ENCODE measurements at places on chromosomes 1 and 21. TPM values are rescaled to one million over a fixed set of nuclear protein-coding genes. Genes with fewer than 3 reads are reported as not detected.

The CD164L2 gene
- not detected for polyA plus RNA-seq

The MTMR11 gene
- 10.0 TPM for polyA plus RNA-seq

The ANKRD34A gene
- 1.2 TPM for polyA plus RNA-seq

The RAD54L gene
- 6.7 TPM for polyA plus RNA-seq

The IARS2 gene
- 47.4 TPM for polyA plus RNA-seq

DNA sequence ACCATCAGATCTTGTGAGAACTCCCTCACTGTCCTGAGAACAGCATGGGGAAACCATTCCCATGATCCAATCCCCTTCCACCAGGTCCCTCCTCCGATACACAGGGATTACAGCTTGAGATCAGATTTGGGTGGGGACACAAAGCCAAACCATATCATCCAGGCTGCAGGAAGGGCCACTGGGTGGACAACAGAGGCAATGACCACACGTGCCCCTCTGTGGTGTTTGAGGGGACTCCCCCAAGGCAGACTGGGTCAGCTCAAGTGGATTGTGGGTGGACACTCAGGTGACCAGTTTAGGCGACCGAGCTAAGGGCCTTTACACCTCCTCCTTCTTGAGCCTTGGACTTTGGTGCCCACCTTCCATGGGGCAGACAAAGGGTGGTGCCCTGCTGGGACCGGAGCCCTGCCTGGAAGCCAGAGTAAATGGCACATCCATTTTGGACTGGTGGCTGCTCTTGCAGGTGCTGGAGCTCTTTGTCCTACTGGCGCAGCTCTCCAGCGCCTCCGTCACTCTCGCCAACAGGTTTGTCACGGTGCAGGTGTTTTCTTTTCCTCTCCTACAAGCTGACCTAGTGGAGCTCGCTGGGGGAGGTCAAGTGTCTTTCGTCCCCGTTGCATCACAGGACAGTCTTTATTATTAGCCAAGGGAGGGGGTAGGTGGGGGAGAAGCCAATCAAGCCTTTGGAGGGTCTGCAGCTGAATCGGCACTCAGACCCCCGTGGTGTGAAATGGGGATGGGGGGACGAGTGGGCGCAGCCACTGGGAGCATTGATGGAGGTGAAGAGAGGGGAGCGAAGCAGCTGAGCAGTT lies 37.6 kb downstream of the CRYAA start:
- DNase-seq, result no peak

- no peak for DNase-seq
Measured at GRCh38 chr21:45607021-45607908, 36.3 kb upstream of the PCBP3 start.
